ENCODE measurements at places on chromosomes 6 and 20.
A peak's percentile ranks its signal among the peaks of the same experiment; 100 is the strongest.

- no peak for DNase-seq
Measured at GRCh38 chr6:3176562-3177355, 19.4 kb upstream of the TUBB2A start.

DNA sequence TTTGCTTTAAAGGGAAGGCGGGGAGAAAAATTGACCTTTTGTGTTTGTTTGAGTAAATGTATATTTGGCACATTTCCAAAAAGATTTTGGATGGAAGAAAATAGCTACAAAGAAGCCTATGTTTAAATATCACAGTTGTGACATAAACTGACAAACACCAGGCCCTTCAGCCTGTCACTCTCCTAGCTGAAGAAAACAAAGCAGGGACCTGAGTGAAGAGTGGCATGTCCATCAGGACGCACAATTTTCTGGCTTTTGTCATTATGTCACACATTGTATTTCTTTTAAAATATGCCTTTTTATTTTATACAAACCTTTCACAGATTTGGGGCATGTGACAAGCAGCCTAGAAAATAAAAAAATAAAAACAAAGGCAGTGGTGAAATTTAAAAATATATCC is 241.2 kb downstream of the OGFRL1 start:
- DNase-seq: no peak

DNA sequence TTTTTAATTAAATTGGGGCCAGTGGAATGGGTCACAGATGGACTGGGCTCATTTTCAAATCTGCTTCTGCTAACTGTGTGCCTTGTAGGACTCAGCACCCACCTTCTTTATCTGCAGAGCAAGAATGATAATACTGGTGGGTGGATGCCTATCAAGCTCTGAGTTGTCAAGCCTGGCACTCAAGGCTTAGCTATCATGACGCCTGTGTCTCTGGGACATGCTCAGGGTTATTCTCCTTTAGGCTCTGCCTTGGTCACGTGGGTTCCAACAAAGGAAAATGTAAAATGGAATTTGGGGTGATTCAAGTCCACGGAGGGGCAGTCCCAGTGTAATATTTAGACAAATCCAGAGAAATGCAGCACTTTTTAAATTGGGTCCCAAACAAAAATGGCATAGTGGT is 202.3 kb downstream of the TSHZ2 start:
- DNase-seq: no peak

DNA sequence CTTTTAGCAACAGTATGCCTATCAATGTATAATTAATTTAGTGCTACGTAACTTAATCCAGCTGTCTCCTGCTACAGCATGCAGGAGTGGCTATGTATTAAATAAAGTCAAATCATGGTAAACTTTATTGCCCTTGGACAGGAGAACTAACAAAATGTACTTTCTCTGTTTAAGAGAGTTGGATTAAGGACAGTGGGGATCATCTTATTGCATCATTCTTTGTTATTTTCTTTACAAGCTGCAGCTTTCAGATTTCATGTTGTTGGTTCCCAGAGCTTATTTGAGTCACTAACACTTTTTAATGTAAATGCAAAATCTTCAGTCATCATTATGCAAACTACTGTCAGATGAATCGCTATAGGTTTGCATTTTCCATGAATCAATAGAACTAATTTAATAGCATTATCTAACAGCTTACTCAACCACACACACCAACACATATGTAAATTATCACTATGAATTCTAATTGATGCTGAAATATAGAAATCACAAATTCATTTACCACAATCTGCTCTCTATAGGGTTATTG is 424.7 kb downstream of the MMUT start:
- no peak for DNase-seq

- DNase-seq: no peak
Measured at GRCh38 chr6:52087498-52087999, at the start of gene PKHD1. TSS of gene PKHD1 (minus strand) at chr6:52087613. CDS start at chr6:52084933, 2,680 bp downstream.

GRCh38 chr6:124520514-124520913 is 441.7 kb upstream of the RNF217 start:
- DNase-seq: no peak

DNA sequence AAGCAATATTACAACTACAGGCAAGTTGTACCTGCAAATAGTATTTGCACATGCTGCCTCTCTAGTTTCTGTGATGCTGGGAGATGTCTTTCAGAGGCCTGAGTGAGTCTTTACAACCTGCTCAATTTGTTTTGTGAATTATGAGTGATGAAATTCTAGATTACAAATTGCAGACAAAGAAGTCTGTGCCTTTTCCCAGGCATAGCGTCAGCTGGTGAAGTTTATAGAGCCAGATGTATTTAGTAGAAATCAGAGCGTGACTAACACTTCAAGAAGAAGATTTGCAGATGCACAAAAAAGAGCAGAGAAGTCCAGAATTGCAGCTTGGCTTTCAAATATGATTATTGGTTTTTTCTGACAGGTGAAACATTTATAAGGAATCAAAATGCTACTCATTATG is 289.9 kb downstream of the PLCB1 start:
- DNase-seq: no peak

DNA sequence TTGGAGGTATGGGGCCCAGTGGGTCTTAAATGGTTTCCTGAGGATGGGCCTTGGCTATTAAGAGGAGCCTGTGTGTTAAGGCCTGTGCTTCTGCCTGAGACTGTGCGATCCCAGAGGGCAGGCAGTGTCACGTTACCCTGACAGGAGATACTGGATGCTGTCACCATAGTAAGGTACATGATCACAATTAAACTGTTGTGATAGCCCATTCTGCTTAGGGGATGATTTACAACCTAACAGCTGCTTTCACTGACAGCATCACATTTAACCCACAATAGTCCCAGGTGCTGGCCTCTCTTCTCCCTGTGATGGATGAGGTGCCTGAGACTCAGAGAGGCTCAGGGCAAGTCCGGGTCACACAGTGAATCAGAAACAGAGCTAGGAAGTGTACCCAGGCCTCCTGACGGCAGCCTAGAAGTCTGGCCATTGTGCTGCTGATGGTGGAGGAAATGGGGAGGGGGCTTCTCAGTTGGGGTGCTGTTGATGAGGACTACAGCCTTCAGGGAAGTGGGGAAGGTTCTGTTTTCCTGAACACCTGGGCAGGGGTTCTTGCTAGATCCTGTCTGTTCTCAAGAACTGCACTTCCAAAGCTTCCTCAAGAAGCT is 97.3 kb downstream of the MDGA1 start:
- DNase-seq: no peak

DNA sequence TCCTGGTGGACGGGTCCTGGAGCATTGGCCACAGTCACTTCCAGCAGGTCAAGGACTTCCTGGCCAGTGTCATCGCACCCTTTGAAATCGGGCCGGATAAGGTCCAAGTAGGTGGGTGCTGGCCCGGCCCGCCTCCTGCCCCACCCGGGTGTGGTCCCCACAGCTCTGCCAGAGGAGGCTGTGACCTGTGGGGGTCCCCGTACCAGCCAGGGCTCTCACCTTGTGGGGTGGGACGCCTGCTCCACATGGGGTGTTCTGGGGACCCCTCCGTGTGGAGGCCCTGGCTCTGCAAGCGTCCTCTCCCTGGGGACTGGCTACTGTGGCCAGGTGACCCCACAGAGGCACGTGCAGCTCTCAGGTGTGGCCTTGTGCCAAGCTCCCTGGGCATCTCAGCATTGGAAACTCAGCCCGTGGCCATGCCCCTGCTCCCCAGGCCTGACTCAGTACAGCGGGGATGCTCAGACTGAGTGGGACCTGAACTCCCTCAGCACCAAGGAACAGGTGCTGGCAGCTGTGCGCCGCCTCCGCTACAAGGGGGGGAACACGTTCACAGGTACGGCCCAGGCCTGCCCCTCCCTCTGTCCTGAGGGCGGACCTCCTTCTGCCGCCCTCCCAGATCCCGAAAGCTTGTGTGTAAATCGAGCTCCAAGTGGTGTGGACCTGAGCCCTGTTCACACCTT is 14.7 kb downstream of the COL20A1 start:
- DNase-seq: peak; percentile 83

- no peak for DNase-seq
Measured at GRCh38 chr20:32737371-32738223, 5.7 kb downstream of the COMMD7 start.

GRCh38 chr20:57743450-57744095 is 33.8 kb upstream of the PMEPA1 start:
- peak; percentile 68 for DNase-seq

GRCh38 chr6:23533944-23534343 is 592.1 kb upstream of the NRSN1 start:
- no peak for DNase-seq

DNA sequence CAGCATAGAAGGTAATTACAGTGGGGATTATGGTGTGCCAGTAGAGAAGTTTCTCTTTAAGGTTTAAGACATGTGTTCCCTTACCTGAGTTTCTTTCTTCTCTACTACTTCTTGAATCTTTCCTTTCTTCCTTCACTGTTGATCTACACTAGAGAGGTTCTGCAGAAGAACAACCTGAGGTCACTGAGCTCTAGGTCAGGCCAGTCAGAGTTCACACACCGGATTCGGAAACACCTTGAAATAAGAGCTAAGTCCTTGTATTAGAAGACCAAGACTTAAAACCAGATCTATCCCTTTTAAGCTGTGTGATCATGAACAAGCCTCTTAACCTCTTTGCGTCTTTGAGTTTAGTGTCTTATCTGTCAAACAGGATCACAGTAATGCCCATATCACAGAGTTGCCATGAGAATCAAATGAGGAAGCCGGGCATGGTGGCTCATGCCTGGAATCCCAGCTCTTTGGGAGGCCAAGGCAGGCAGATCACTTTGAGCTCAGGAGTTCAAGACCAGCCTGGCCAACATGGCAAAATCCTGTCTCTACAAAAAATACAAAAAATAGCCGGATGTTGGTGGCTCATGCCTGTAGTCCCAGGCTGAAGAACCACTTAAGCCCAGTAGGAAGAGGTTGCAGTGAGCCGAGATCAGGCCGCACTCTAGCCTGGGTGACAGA is 22.0 kb upstream of the TGM3 start:
- DNase-seq: no peak

GRCh38 chr6:148179786-148180185 is 162.9 kb upstream of the SASH1 start:
- no peak for DNase-seq

DNA sequence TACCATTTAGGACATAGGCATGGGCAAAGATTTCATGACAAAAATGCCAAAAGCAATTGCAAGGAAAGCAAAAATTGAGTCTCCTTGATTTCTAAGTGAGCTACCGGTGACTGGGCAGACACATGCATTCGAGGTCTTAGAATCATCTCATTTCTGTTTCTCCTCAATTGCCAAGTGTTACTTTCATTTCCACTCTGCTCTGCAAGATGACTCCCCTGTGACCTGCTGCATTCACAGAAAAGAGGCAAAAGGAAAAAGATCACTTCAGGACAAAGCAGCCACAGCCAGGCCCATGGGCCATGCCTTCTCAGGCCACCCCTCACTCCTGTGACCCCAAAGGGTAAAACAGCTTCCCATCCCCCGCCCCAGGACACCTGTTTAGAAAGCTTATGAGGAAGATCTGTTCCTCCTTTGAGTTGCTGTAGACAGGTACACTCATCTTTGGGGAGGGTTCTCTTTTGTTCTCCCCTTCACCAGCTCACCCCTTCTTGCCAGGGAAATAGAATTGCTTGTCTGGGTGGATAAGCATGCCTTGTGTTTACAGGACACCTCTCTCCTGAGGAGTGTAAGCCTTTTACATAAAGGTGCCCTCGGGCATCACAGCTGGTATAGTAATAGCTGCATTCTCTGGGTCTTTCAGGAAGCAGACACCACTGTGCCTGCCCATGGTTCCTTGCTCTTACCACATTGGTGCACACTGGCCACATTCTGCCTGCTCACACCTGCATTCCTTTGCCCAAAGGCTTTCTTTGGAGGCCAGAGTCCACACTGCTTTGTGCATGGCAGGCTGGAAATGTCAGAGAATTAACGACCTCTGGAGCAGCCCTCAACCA is 105.0 kb downstream of the SLC24A3 start:
- no peak for DNase-seq

All from RWPE2 (cell line).